Kidney epithelial cell (primary cell): ENCODE measurements at places on chromosomes 12 and 14. TPM values are rescaled to one million over a fixed set of nuclear protein-coding genes. Genes with fewer than 3 reads are reported as not detected.
A peak's percentile ranks its signal among the peaks of the same experiment; 100 is the strongest.

PXN gene
- total RNA-seq, result 88.1 and 94.3 TPM in 2 replicates

CPNE6 gene
- total RNA-seq, result not detected in 2 replicates

CD163L1 gene
- 0.08 and 4.2 TPM in 2 replicates for total RNA-seq

SLC7A7 gene
- 6.8 and 10.0 TPM in 2 replicates for total RNA-seq

CIT gene
- total RNA-seq, result 4.3 and 4.5 TPM in 2 replicates

PPP4R4 gene
- total RNA-seq, result 0.68 and 2.4 TPM in 2 replicates

IFNG-AS1 gene
- total RNA-seq, result not detected in 2 replicates

IAPP gene
- not detected in 2 replicates for total RNA-seq

BCL11B gene
- 2.1 and 2.3 TPM in 2 replicates for total RNA-seq

GRCh38 chr12:118979763-118980406 is 1.5 kb upstream of the SRRM4 start:
- no peak for DNase-seq

DNA sequence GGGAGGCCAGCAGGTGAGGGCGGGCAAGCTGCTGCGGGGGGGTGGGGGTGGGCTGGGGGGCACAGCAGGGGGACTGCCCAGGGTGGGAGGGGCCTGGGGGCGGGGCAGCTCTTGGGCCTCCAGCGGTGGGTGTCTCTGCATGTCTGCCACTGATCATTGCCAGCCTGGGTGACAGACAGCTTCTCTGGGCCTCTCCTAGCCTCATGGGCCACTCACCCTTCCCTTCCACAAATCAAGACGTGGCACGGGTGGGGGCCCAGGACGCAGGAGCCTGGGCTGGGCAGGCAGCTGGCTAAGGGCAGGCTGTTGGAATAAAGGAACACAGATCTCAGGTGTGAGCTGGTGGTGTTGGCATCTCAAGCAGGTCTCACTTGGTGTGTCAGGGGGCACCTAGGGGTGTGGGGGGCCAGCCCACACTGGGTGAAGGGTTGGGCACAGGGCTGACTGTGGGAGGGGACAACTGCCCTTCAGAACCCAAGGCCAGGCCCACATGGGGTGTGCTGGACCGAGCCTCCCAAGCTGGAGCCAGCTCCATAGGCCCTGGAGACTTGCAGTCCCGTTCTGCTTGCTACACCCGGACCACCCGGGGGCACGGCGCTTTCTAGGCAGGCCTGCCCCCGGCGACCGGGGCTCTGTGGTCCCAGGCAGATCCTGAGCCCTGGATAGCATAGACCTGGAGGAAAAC is 3.0 kb downstream of the TEDC1 start:
- no peak for DNase-seq

- no peak for DNase-seq
Observed at GRCh38 chr14:40280652-40281051, 848.4 kb upstream of the FBXO33 start.

DNA sequence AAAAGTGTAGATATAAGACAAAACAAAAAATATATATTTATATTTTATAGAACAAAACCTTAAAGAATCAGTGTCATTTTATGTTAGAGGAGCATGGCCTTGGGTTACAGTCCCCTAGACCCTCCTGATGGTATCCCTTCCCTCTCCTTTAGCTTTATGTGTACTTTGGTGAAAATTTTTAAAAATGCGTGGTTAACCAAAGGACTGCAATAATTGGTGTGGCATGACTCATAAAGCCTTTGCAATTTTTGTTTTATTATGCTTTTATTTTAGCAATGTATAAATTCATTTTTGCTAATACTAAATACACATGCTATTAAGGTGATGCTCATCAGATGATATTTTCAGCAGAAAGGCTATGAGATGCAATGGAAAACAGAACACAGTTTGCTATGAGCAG is 264.4 kb downstream of the SYT1 start:
- DNase-seq, result no peak

- DNase-seq, result no peak
Observed at GRCh38 chr12:128513331-128513730, 246.4 kb downstream of the TMEM132C start.

DNA sequence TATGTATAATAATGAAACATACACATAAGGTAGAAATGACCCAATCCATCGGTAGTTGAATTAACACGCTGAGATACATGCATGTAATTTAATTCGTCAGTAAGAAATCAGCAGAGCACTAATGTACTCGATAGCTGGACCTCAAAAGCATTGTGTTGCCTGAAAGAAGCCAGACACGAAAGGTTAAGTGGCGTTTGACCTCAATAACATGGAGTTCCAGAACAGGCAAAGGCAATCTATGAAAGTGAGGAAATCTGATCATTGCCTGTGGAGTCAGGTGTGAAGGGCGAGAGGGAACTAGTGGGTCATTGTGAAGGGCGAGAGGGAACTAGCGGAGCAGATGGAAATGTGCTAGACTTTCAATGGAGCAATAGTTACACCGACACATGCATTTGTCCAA is 970.4 kb upstream of the TMEM132C start:
- no peak for DNase-seq

DNA sequence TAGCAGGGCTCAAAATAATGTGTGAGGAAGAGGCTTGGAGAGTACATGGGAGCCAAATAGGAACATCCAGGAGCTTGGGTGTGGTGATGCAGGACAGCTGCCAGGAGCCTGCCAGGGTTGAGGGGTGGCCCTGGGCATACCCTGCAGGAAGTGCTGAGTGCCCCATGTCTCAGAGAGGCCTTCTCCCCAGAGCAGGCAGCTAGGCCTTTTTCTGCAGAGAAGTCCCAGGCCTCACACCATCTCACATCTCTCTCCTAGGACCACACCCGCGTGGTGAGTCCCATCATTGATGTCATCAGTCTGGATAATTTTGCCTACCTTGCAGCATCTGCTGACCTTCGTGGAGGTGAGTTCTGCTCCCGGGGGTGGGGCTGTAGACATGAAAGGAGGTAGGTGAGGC is 66.9 kb downstream of the ERH start:
- no peak for DNase-seq

- DNase-seq, result no peak
Observed at GRCh38 chr14:47674148-47674542, 1.3 kb downstream of the MDGA2 start.

DNA sequence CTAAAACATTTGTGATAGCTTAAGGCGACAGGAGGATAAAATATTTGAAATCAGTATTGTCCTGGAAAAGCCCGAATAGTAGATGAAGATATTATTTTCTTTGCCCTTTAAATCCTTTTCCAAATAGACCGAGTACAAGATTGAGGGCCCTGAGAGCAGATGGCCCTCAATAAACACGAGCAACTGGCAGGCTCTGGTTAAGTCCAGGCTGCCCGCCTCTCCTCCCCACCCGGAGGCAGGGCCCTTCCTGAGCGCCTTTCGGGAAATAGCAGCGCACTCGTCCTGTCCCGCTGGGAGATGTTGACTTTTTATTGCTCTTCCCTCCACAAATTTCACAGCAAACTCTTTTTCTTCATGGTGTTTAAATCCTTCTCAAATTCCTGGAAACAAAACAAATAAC is 50.8 kb upstream of the MAX start:
- DNase-seq, result no peak

DNA sequence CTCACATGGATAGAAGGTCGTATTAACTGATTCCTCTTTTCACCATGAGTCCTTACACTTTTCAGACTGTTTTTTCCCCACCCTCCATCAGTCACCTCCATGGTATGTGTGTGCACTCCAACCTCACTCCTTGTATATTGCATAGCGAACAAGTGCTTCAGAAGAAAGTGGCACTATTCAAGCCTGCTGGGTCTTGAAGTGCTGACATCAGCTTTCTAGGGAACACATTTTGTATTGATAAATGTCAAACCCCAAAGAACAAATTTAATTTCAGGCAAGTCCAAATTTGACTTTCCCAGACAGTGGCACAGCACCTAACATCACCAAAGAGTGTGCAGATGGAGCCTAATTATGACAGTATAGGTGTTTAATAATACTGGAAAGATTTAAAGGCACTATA is 617.4 kb upstream of the STXBP6 start:
- no peak for DNase-seq

- no peak for DNase-seq
Observed at GRCh38 chr14:77141214-77142004, at the start of gene ZDHHC22. Gene ZDHHC22, minus strand, starts transcription at chr14:77141791. Its CDS starts 2,053 bp downstream, at chr14:77139738.

GRCh38 chr14:50970886-50971781 is 26.9 kb upstream of the PYGL start:
- no peak for DNase-seq

GRCh38 chr12:121787063-121788025 is 6.1 kb downstream of the RHOF start:
- DNase-seq, result no peak

- DNase-seq, result no peak
Observed at GRCh38 chr12:123571343-123571813, 13.0 kb upstream of the TMED2 start.

- DNase-seq, result no peak
Observed at GRCh38 chr14:95935228-95935822, 58.7 kb downstream of the TUNAR start.

DNA sequence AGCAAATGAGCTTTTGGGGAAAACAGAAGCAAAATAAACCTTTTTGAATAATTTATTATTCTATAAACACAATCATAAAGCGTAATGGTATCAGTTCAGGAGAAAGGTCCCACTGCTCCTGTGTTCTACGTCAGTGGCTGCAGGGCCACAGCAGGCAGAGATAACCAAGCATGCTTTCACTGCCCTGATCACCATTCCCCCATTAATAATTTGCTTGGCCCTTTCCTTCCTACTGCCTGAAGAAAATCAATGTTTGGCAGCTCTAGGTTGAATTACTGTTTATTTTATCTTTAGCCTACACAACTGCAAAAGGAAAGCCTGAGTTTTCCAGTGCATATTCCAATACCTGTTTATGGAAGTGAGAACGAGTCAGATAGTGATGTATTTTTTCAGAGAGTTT is 369.9 kb downstream of the DIO2 start:
- no peak for DNase-seq

DNA sequence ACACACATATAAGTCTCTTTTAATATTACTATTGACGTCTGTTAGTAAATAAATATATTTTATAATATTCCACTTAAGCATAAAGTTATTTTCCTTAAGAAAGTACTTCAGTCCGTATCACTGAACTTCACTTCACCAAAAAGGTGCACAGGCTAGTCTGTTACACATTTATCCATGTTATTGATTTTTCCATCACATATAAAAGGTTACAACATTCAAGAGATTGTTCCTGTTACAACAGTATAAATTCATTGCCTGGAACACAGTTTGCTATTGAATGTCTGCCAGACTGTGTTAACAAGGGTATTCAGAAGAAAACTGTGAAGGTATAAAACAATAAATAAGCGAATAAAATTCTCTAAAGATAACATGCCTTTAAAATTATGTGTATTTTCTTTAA is 175.9 kb downstream of the NTS start:
- DNase-seq, result no peak

DNA sequence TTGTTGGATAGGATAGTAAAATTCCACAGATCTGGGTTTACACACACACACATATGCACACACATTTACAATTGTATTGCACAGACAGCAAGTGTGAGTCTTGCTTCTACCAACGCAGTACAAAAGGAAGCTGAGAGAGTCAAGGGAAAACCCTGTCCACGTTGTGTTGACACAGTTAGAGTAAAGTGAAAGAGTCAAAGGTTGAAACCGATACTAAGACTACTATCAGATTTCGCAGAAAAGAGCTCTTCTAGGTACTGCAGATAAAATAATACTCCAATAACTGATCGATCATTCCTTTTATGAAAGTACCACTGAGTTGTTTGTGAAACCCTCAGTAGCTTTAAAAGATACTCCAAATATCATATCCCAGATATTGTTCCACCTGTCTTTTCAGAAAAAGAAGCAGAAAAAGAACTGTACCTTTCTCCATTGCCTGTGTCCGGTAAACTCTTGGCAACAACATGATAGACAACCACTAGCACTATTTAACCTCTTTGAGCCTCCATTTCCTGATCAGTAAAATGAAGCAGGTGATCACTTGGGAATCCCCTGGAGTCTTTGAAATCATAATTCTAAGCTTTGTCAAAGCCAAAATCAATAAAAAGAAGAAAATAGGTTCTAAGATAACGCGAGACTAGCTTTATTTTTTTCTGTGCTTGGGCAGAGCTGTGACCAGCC is 224.6 kb upstream of the FOXN3 start:
- no peak for DNase-seq

DNA sequence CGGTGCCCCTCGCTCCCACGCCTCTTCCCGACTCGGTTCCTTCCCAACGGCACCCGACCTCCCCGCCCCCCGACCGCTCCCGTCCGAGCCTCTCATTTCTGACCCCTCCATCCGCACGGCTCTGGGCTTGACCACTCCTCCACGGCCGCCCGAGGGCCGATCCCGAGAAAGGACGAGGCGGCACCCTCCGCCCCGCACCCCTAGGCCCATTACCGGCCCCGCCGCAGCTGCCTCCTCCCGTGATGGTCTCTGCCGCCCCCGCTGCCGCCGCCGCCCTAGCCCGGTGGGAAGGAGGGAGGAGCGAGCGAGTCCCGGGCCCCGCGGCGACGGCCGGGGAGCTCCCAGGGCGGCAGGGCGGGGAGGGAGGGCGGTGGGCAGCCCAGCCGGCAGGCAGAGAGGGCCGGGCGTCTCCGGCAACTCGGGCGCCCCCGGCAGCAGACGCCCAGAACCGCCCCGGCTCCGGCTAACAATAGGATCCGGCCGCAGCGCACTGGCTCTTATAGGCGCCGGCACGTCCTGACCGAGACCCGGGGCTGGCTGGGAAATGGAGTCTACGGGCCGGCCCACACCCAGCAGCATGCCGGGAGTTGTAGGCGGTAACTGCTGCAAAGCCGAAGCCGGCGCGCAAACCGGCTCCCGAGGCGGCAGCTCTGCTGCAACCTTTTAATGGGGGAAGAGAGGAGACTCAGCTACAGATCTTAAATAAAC is at the start of gene CSRNP2:
CSRNP2 (minus strand) TSS at position 471 of the 708 bp plus-strand sequence. CDS start 7,035 bp downstream, outside the sequence.
- peak; percentile 77 for DNase-seq

DNA sequence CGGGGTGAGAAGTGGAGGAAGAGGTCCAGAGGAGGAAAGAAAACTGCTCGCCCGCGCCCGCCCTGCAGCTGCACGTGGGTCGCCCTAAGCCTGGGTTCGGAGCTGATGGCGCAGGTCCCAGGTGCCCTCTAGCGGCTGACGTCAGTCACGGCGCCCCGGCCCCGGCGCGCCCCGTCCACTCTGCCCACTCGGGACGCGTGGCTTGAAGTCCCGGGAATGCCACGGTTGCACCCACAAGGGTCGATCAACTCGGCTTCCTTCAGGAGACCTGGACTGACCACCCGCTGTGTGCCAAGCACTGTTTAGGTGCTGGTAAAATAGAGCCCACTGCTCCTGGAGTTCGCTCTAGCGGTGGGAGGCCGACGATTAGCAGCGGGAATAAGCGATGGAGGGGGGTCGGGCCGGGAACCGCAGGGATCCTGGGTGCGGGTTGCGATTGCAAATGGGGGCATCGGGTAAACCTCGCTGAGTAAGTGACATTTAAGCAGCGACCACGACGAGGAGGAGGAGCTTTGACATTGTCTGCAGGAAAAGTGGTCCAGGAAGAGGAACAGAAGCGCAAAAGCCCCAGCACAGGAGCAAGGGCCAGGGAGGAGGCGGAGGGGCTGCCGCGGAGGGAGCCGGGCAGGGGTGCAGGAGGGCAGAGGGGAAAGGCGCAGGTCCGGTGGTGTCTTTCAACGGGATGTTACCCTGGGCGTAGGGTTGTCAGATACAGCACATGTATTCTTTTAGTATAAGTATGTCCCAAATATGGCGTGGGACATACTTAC is 5.1 kb upstream of the ZNF839 start:
- no peak for DNase-seq

- DNase-seq, result no peak
Observed at GRCh38 chr12:77388445-77389265, 323.3 kb upstream of the E2F7 start.

GRCh38 chr14:75217508-75218206 is 41.2 kb upstream of the TMED10 start:
- DNase-seq, result no peak

GRCh38 chr12:27785882-27786570 is 6.0 kb upstream of the MANSC4 start:
- no peak for DNase-seq

GRCh38 chr12:29455087-29455486 is 42.4 kb downstream of the OVCH1 start:
- no peak for DNase-seq
